ENCODE measurements at places on chromosomes 13 and 19.

GRCh38 chr13:70324519-70324918 lies 216.3 kb upstream of the KLHL1 start:
- no peak for DNase-seq

GRCh38 chr19:44807652-44808462 lies 1.0 kb upstream of the BCAM start:
- peak; percentile 66 for DNase-seq

DNA sequence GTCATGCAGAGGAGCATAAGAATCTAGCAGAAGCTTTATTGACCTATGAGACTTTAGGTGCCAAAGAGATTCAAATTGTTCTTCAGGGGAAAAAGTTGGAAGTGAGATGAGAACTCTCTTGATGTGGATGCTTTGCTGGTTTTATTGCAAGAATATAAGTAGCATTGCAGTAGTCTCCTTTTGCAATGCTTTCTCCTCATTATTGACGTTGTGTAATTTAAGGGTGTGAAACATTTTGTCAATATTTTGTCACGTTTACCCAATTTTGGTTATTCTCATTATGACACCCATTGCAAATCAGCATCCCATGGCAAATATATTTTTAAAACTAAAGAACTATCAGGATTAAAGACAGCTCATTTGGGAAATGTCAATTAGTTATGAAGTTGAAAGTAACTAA lies 11.9 kb upstream of the LILRB5 start:
- no peak for DNase-seq

DNA sequence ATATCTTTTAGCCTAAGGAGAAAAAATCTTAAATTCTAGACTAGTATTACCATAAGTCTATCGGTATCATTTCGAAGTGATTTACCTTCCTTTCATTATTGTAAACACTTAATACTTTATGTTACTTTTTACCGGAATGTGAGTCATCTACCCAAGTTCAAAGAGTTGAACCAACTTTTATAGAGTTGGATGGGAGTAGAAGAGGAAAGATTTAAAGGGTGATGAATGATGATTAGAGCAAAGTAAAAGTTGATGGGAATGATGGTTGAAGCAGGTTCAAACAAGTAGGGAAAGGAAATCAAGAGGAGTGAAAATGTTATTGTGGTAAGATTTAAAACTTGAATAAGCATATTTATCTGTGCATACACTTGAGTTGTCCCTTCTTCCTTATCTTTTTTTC lies 11.3 kb upstream of the LPAR6 start:
- DNase-seq = no peak

DNA sequence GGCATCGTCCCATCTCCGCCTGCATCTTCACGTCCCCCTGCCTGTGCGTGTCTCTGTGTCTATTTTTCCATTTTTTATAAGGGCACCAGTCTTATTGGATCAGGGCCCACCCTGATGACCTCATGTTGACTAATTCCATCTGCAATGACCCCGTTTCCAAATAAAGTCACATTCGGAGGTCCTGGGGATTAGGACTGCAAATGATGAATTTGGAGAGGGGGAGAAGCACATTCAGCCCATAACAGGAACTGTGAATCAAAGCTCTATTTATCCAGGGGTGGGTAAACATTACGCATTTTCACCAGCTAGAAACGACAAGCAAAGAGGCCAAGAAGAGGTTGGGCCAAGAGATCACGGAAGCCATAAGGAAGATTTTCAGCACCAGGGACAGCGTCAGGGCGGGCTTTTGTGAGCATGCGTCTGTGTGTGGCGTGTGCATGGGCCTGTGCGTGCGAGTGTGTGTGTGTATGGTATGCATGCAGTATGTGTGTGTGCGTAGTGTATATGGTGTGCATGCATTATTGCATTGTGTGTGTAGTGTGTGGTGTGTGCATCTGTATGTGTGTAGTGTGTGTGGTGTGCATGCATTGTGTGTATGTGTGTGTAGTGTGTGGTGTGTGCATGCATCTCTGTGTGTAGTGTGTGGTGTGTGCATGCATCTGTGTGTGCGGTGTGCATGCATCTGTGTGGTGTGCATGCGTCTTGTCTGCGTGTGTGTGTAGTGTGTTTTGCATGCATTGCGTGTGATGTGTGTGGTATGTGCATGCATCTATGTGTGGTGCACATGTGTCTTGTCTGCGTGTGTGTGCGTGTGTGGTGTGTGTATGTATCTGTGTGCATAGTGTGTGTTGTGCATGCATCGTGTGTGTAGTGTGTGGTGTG lies 19.6 kb downstream of the CELF5 start:
- DNase-seq = peak; percentile 62

- no peak for DNase-seq
These were observed 19.3 kb downstream of the GNA15 start for GRCh38 chr19:3154957-3155736.

GRCh38 chr19:55096061-55096701 lies 20.5 kb downstream of the EPS8L1 start:
- no peak for DNase-seq

GRCh38 chr13:44904967-44905366 lies 84.3 kb downstream of the NUFIP1 start:
- no peak for DNase-seq

DNA sequence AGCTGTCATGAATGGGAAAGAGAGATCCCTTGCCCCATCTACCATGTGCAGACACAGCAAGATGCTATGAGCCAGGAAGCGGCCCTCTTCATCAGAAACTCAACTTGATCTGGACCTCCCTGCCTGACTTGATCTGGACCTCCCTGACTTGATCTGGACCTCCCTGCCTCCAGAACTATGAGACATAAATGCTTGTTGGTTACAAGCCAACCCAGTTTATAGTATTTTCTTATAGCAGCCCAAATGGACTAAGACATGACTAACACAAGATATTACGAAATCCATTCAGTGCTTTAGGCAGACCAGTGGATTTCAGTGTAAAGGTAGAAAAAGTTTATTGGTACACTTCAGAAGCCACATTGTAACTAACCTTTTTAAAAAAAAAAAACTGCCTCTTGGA lies 15.6 kb downstream of the PCID2 start:
- DNase-seq = no peak

DNA sequence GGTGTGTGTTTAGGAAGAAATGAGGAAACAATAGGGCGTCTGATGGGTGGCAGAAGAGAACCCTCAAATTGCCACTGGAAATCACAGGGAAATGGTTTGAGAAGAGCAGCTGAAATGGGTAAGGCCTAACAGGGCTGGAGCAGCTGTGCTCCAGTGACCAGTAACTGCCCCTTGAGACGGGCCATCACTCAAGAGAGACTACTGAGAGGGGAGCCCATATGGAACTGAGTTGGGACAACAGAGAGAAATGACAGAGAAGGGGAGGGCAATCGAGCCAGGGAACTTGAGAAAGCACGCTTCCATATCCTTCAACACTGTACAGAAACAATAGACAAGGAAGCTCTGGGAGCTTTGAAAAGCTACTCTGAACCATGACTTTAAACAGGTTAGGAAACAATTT lies 175.2 kb upstream of the RNF113B start:
- no peak for DNase-seq

DNA sequence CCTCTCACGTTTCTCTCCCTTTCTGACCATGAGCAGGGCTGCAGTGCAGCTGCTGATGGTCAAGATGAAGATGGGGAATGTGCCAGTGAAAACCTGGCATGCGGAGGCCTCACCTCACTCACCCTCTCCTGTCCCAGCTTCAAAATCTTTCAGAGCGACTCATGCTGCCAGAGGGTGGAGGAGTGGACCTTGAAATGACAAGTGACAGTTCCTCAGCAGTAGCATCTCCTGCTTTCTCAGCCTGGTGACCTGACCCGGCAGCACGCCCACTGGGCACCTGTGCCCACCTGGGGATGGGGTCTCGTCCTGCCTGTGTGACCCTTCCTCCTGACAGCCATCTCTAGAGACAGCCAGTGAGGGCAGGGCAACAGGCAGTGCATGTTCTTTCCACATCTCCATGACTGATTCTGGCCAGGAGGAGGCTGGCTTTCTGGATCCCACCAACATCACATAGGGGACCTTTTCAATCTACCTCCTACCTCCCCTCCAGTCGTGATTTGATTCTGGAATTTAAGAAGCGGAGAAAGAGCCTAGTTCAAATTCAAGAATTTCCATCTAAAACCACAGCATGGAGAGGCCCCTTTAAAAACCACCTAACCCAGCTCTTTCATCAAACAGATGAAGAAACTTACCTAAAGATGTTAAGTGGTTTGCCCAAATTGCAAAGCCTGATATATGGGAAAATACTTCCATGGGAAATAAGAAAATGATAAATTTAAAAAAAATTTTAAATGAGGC lies 45.8 kb downstream of the RFX2 start:
- no peak for DNase-seq

DNA sequence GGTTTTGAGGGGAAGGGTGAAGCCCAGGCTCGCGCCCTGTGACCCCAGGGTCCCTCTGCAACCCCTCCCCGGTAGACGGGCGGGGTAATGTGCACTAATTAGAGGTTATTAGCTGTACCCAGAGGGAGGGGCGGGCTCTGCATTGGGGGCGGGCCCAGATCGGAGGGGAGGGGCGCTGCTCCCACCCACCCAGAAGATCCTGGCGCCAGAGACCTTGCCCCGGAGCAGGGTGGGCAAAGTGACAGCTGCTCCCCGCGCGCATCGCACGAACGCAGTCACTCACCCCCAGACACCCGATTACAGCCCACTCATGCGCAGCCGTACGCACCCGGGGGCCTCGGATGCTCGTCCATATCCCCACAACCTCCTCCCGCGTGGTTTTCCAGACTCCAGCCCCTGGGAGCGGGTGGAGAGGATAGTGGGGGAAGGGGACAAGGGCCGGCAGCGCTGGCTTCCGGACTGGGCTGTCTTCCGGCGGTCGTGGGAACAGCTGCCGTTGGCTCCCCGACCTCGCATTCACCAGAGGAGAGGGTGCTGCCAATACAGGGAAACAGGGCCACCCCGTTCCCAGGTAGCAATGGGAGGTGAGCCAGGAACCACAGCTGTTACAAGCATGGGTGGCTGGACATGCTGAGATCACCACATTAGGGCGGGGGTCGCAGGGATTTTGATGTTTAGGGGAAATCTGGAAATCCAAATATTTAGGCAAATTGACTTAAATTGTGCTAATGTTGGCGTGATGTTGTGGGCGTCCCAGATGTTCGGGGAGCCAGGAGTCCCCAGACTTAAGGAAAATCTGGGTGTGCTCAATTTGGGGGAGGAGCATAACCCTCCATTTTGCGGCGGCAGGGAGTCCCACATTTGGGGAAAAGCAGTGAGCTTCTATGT lies 2.9 kb upstream of the HOOK2 start:
- DNase-seq = peak; percentile 61

DNA sequence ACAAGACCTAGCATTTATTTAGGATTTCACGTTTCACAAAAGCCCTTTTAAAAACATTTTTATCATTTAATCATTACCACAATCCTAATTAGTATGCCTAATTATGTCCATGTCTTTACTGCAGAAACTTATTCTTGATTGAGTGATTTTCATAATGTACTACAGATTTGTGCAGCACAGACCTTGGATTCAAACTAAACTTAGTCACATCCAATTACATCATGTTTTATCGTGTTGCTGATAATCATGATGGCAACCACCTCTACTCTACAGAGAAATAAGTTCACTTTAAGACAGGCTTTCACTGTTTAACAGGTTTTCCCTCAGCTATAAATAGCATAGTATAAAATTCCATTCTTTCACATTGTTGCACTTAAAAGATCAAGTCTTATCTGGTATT lies 240.9 kb upstream of the RFC3 start:
- DNase-seq = no peak
